ENCODE measurements at places on chromosomes 5 and 9.

DNA sequence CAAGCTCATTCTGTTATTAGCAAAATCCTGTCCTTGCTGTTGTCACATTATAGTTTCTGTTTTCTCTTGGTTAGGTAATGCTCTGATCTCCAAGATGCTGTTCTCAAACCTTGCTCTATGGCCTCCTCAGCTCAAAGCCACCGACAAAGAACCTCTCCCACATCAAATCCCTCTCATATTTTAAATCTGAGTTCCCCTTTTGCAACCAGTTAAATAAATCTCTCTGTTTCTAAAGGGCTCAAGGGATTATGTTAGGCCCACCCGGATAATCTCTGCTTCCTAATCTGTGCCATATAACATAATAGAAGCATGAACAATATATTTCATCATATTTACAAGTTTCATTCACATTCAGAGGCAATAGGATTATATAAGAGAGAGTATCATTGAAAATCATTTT is 286.0 kb downstream of the CYLC2 start:
- no peak for DNase-seq

DNA sequence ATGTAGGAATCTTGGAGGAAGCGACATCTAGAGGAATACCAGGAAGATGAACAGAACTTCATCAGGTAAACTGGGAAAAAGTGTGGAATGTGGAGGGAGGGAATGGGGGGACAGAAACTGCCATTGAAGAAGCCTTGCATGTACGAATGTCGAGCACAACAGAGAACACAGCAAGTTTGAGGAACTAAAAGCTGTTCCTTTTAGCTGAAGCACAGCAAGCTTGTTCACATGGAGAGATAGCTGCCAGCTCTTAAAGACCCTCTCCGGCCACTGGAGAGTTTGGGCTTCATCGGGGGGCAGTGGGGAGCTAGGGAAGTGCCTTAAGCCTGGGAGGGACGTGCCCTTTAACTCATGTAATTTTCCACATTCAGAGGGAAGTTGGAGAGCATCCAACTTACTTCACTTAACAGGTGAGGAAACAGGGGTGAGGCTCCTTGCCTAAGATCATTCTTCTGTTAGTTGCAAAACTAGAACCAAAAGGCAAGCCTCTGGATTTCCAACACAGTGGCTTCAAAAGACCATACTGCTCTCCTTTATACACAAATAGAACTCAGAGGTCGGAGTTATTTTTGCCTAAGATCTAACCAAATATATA is 2.3 kb upstream of the CYFIP2 start:
- DNase-seq = no peak

GRCh38 chr9:68533678-68534077 is 7.0 kb downstream of the TMEM252 start:
- no peak for DNase-seq

GRCh38 chr5:112264151-112264550 is 154.9 kb downstream of the EPB41L4A start:
- no peak for DNase-seq

DNA sequence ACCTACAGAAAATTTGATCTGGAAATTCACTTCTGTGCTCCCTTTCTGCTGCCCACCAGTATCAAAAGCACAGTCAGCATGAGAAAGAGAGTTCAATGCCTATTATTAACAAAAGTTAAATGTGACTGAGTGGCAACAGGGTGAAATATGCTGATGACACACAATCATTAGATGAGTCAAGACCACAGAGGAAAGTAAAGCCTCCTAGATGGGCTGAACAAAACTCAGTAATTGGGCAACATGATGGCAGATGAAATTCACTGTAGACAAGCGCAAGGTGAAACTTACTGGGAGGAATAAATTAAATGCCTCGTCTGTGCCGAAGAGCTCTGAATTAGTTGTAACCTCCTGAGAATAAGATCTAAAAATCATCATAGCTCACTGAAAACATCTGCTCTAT is 752.8 kb downstream of the IRX1 start:
- DNase-seq = no peak

All from HT-29 (cell line).